ENCODE measurements at places on chromosomes 5 and 9.

GRCh38 chr9:134271338-134272301 is 54.6 kb upstream of the RXRA start:
- DNase-seq: no peak

- DNase-seq: no peak
Measured at GRCh38 chr5:172049226-172049796, 42.9 kb upstream of the FBXW11 start.

DNA sequence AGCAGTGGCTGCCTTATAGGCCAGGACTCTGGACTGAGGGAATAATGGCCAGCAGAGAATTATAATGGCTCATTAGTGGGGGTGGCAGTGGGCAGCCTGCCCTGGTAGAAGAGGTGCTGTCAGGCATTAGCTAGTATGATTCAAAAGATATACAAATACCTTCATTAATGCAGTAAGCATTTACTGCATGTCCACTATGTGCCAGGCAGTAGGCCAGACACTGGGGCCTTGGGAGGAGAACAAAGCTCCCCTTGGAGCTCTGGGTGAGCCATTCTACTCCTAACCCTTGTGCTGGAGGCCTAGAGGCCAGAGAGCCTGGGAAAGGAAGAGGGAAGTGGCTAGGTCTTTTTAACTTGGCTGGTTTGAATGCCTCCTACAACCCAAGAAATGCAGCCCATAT is 2.0 kb upstream of the GARNL3 start:
- DNase-seq: peak; percentile 31

DNA sequence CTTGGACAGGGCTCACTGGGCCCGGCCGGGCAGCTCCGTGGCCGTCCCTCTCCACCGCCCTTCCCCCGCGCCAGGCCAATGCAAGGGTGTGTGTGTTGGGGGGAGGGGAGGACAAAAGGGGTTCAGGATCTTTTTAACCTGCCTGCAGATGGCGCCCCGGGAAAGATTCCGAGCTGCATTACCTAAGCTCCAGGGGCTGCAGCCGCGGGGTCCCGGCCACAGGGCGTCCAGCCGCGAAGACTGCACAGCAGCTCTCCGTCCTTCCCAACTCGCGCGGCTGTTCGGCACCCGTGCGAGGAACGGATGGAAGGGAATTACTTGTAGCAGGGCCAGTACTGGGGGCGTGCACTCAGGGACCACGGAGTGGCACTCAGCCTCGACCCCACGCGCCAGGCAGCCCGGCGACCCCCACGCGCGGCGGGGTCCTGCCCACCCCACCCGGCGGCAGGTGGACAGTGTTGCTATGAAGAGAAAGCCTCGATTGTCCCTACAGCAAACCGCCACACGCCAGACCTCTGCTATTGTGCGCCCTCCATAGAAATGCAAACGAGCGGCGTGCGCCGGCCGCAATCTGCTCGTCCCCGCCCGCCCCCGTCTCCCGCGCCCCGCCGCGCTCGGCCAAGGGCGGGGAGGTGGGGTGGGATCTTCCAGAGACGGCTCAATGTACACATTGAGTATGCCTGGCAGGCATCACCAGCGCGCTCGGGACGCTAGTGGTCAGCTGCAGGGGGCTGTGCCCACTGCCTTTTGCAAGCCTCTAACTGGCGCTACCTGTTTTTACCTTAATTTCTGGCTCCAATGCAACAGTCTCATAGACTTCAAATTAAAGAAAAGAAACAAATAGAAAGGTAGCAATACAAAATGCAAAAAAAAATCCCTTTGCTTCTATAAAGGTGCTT is 796 bp upstream of the GADD45G start:
- peak; percentile 61 for DNase-seq

DNA sequence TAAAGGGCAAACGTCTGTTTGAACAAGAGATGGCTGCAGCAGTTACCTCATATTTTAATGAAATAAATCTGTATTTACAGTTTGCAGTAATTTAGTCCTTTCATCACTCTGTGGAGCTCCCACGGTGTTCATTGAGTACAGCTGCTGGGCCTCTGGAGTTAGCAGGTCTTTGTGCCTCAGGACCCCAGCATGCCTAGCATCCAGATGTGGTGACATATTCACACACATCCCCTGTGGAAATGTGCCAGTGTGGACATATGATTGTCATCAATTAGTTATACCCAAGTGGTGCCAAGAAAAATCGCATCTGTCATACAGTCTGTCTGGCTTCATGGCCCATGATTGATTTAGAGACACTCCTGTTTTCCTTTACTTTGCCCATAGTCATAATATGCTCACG is 77.3 kb downstream of the NNT start:
- no peak for DNase-seq

DNA sequence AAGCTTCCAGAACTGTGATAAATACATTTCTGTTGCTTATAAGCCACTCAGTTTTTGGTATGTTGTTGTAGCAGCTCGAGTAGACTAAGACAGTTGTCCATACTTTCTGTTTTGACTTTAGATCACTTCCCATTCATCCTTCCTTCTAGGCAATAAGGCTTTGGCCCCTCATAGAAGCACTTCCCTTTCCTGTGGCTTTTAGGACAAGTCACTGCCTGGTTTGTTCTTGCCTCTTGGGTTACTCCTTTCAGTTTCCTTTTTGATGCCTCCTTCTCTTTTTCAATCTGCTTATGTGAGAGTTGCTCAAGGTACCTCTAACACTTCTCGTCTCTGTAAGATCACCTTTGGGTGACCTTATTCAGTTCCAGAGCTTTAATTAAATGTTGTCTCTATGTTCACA is 72.4 kb upstream of the NTRK2 start:
- DNase-seq: no peak

DNA sequence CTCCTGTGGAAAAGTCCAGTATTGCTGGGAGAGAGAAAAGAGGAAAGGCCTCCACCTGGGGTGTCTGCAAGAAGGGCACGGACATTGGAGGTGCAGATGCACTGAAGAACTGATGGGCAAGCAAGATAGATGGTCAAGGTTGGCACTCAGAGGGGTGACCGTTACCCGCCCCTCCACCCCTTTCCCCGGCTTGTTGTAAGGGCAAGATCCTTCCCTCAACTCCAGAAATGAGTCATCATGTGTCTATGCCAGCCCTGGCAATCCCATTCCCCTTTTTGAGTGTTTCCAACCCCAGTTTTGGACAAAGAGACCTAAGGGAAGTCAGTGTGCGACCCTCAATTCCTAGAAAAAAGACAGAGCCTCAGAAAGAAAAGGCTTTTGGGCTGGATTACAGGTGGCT is 34.9 kb upstream of the ATP6V1G1 start:
- DNase-seq: no peak

DNA sequence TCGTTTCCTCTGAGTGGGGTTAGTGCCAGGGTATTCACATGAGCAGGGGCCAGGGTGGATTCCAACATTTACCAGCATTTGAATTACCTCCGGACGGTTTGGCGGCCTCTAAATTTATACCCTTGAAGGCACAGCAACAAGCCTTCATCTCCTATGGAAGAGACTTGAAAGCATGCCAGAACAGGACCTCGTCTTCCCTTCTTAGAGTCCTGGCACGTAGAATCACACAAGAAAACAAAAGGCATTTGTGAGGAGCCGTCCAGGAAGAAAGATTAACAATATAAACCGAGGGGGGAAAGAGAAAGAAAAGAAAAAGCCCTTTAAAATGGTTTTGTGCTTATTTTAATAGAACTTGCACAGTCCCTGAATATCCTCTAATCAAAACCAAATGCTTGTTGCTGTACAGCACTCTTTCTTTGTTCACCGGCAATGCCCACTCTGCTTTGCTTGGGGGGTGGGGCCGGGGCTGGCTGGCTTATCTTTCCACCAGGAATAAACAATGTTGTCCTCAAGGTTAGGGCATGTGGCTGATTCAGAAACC is 575.8 kb upstream of the ZNF462 start:
- DNase-seq: peak; percentile 16

DNA sequence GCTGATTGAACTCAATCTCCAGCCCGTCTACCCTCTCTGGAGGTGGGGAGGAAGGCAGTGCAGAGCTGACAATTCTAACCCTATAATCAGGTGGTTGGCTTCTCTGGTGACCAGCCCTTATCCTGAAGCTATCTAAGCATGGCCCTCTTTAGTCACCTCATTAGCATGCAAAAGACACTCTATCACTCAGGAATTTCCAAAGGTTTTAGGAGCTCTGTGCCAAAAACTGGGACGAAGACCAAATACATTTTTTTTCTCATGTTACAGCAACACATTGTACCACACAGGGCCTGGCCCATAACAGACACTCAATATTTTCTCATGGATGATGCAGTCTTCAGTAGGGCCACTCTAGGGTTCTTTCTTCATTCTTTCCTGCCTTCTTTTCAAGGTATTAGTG is 118.8 kb upstream of the VLDLR start:
- no peak for DNase-seq

DNA sequence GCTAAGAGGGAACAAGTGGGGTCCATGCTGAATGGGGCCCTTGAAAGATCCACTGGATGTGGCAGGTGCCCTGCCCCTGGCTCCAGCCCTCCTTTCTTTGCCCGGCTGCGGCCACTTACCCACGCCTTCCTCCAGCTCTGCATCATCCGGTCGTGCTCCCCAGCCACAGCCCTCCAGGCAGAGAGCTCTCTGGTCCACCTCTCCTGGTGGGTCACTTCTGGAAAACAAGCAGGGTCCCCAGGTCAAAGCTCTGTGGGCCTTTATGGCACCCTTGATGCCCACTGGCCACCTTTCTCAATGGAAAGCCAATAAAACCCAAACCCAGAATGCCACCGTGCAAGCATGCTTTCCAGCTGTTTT is 45.0 kb downstream of the SECISBP2 start:
- DNase-seq: no peak

- no peak for DNase-seq
Measured at GRCh38 chr5:44048276-44048984, 340.8 kb downstream of the FGF10 start.

DNA sequence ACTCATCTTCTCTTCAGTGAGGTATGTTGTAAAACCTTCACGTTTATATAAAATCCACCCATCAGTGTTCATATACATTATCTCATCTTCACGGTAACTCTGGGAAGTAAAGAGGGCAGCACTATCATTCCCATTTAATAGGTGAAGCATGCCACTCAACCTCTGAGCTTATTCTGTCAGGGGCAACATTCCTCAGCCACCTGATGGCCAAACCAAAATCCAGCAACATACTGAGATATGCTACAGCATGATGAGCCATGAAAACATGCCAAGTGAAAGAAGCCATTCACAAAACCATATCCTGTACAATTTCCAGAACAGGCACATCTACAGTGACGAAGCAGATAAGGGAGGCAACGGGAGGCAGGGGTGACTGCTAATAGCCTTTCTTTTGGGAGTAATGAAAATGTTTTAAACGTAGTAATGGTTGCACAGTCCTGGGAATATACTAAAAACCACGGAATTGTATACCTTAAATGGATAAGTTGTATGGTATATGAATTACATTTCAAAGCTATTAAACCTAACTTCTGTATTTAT is 167.4 kb downstream of the TSSK1B start:
- DNase-seq: no peak

DNA sequence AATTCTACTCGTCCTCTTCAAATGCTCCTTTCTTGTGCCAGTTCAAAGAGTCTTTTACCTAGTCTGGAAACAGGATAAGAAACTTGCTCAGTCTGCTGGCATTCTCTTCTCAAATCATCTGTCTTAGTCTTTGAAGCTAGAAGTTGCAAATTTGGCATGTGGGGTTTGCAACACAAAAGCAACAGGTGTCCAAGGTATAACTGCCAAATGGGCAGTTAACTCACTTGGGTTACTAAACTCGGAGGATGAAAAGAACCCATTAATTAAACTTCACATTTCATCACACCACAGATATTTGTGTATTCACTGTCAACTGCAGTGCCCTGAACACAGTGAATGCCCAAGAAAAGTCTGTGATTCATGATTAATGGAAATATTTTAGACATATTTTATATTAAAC is 108.0 kb upstream of the TARS1 start:
- DNase-seq: no peak

DNA sequence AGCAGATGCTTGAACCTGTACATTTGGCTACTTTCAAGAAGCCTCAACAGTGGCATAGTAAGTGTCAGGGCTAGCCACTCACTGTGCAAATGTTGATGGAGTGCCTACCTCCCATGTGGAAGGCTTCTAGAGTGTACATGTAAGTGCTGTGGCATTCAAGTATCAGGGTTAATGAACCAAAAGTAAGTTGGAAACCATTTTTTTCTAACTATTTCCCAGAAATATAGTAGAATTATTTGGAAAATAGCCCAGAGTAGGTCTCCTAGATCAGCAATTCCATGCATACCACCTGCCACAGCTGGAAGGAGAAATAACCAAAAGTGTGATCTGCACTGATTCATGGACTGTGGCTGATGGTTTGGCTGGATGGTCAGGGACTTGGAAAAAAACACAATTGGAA is 53.3 kb downstream of the FOXD1 start:
- no peak for DNase-seq

DNA sequence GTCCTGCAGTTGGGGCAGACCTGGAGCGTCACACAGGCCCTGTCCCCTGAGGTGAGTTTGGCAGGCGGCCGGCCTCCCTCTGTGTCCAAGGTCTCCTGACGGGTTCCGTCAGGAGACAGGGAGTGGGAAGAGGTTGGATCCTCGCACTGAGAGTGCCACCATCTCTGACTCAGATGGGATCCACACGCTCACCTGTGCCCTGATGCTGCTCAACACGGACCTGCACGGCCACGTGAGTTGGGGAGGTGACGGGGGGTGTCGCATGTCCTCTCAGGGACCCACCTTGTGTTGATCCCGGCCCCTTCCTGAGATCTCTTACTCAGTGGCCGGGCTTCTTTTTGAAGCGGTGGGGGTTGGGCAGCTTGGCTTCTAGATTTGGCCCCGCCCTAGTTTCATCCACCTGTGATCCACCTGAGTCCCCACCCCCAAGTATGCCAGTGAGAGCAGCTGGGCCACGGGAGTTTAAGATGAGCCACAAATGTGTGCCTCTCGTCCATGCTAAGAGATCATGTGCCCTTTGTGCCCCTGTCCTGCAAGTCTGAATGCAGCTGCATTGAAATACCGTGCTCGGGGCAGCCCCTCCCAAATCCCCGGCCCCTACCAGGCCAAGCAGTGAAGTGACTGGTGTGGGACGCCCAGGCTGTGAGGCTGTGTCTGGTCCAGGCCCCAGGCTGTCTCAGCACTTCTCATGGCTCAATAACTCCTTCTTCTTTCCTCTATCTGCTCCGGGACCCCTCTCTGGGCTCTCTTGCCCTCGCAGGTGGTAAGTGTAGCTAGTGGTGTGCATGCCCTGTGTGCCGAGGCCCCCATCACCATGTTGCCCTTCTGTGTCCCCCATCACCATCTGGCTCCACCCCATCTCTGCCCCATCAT is 27.2 kb downstream of the PSD2 start:
- DNase-seq: no peak

DNA sequence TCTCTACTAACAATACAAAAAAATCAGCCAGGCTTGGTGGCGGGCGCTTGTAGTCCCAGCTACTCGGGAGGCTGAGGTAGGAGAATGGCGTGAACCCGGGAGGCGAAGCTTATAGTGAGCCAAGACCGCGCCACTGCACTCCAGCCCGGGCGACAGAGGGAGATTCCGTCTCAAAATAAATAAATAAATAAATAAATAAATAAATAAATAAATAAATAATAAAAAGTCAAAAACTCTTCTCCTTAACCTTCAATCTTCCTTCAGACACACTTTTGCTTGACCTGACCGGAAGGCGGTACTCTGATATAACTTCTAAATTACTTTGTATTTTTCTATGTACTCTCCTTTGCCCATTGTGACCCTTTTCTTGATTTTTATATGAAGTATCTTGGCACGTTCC is 302.1 kb downstream of the SLF1 start:
- no peak for DNase-seq

Measured in nucleus accumbens (tissue), 56 donors.